Head of caudate nucleus (tissue), 42 donors: ENCODE measurements at places on chromosomes 5 and 9.

GRCh38 chr9:89715318-89715858, 110.6 kb downstream of the GADD45G start:
- DNase-seq = no peak

GRCh38 chr9:91628892-91629291, 205.3 kb upstream of the NFIL3 start:
- no peak for DNase-seq

GRCh38 chr5:56269216-56269927, 36.2 kb upstream of the ANKRD55 start:
- no peak for DNase-seq

DNA sequence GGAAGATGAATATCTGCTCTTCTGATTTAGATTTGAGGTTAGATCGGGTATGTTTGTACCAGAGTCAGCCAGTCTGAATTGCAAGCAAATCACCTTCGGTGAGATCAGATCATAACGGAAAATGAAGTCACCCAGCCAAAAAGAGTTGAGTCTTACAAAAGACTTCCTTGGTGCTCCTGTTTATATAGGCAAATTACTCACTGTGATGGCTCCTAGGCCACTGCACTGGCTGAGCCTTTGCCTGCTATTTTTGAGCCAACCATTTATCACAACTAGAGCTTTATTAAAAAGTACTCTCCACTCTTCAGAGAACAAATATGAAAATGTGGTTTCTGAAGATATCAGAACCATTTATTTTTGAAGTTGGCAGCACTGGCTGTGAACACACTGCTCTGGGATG, 277.7 kb upstream of the PCSK5 start:
- DNase-seq = no peak

- DNase-seq = no peak
Measured at GRCh38 chr9:87085521-87085920, 138.2 kb upstream of the GAS1 start.

- DNase-seq = no peak
Measured at GRCh38 chr9:16726029-16726428, 144.4 kb downstream of the BNC2 start.

DNA sequence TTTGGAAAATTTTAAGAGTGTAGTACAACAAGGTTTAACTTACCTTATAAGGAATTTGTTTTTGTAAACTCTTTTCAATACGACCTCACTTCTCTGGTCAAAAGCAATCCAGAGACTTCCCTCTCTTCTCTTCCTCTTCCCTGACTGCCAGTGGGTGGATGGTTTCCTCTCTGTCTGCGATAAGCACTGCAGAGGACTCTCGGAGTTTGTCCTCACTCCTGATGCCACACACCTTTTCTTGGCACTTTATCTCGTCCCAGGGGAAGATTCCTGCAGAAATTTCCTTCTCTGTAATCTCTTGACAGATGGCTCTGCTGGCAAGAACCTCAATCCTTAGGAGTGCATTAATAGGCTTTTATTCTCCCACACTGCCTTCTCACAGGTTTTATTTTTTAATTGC, 641.6 kb downstream of the NR2F1-AS1 start:
- DNase-seq = no peak

GRCh38 chr5:23042226-23042625, 189.1 kb upstream of the CDH12 start:
- no peak for DNase-seq

- no peak for DNase-seq
Measured at GRCh38 chr5:146076028-146076427, 29.3 kb downstream of the PLAC8L1 start.

GRCh38 chr9:91503673-91504081, 80.0 kb upstream of the NFIL3 start:
- no peak for DNase-seq

- no peak for DNase-seq
Measured at GRCh38 chr5:180618487-180618828, 27.2 kb upstream of the SCGB3A1 start.

DNA sequence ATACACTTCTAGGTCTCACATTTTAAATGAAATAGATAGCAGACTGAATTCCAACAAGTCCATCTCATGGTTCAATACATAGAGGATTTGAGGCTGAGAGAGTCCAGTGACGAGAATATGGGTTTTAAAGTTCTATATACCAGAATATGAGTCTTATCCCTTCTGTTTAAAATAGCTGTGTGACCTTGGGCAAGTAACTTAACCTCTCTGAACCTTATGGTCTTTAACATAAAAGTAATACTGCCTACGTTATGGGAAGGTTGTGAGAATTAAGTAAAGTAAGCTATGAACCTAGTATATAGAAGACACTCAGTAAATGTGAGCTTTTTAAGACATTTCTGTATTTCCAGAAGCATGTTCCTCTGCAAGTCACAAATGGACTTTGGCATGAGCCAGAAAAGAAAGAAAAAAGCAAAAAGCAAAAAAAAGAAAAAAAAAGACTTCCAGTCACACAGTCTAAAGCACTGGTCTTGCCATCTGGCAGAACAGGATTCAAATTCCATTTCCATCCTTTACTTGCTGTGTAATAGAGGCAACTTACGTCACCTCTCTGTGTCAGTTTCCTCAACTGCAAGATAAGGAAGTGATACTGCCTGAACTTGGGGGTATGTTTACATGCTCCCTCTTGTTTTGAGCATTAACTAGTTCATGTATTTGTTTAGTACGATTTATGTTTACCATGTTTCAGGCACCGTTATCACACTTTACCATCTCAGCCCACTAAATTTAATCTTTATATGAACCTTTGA, 248.2 kb downstream of the TRIM32 start:
- no peak for DNase-seq

DNA sequence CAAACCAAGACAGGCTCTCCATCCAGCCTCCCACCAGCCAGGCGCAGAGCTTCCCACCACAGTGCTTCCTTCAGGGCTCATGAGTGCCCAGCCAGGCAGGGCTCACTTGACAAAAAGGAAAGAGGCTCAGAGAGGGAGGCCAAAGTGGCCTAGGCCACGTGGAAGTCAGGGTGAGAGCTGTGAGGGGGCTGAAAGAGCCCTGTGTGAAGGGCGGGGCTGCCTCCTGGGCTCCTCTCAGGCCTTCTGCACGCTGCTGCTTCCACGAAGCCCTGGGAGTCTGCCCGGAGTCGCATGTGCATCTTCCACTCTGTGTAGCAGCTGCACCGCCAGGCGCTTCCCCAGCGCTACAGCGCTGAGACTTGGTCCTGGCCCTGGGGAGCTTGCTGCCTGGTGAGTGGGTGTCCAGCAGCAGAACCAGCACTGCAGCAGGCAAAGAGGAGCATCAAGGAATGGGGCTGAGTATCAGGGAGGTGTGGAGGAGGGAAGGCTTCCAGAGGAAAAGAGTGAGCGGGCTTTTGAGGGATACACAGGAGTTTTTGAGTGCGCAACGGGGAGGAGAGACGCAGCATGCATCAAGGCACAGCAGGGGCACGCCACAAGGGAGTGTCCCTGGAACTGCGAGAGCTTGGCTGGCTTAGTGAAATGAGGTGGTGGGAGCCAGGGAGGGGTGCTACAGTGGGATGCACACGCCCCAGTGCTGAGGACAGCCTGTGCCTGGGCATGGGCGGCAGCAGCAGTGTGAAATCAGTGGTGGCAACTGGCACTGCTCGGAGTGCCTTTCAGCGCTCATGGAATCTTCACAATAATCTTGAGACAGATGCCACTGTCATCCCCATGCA, 178.0 kb downstream of the GAPVD1 start:
- peak; percentile 10 for DNase-seq

DNA sequence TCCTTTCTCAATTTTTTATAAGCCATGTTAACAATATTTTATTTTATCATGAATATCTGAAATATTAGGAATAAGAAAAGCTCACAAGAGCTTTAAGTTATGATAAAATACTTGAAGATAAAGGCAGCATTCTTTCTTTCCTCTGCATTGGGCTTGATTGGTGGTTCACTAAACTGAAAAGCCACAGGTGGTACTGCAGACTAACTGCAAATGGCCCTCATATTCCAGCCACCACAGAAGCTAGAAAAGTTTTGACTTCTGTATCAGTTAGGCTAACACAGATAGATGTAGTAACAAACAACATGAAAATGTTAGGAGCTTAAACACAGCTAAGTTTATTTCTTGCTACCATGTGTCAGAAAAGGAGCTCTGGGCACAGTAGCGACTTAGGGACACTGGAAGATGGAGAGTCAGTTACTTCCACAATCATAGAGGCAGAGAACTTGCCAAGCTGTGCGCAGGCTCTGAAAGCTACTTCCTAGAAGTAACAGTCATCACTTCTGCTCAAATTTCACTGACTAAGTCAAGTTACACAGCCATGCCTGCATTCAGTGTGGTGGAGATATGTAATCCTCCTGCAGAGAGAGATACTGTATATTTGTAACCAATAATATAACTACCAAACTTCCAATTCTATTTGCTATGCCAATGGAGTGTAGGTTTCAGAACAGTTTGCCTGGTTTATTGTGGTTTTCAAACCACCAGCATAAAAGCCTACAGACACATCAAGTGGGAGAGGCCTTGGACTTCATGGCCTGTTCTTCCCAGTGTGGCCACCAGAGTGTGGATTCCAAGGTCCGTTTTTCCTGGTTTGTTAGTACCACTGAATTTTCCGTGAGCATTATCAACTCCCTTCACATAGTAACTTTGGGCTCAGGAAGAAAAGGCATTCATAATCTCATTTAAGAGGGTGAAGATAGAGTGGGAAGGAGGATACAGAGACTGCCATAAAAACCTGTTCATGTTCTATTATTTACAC, 268.3 kb downstream of the PJA2 start:
- DNase-seq = no peak

DNA sequence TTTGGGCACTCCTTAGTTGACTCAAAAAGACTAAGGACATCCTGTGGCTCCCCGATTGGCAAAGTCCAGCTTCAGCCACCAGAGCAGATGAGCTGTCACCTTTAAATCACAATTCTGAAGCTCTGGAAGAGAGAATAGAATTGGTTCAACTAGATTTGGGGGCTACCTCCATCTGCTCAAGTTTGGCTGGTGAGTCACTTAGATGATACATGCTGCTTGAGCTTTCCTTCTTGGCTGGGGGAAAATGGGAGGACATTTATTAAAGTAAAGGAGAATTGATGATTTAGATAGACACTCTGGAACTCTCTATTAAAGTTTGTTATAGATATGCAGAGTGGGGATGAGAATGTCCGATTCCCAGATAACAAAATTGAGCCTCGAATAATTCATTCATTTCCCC, 30.0 kb upstream of the GRIA1 start:
- no peak for DNase-seq

DNA sequence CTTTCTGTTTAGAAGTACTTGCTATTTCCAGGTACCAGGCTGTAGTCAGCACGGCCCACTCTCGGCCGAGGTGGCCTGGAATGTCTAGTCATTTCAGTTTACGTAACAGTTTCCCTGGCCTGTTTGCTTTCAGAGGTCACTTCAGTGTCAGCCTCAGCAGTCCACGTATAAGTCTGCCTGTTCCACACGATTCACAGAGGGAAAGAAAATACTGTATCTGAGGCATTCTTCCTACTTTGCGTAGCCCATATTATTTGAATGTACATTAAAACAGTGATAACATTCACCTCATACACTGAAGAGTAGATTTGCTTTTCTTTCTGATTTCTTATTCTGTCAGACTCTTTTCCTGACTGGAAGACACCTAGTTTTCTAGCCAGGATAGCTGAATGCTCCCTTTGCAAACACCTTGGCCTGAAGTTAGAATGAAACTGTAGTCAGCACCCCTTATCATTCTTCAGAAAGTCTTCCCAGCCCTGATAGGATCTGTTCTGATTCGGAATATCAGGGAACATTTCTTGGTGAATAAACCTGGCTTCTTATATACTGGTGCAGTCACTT, 140.9 kb downstream of the AOPEP start:
- DNase-seq = no peak

DNA sequence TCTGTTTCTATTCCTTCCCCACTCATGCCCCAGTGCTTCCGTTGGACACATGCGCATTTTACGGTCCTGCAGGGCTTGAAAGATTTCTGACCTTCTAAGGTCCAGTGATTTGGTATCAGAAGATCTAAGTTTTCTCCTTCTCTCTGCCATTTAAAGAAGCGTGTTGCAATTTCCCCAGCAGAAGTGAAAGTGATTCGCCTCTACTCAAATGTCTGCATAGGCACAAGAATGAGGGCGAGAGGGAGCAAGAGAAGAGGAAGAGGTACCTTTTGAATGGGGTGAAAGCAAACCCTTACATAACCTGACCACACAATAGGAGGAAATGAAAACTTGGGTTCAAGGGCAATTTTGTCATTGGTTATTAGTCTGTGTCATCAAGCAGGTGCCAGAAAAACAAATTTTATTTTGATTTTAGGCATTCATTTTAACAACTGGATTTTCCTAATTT, 31.7 kb upstream of the NR3C1 start:
- peak; percentile 19 for DNase-seq

GRCh38 chr5:53454719-53455000, 25.8 kb upstream of the FST start:
- no peak for DNase-seq

DNA sequence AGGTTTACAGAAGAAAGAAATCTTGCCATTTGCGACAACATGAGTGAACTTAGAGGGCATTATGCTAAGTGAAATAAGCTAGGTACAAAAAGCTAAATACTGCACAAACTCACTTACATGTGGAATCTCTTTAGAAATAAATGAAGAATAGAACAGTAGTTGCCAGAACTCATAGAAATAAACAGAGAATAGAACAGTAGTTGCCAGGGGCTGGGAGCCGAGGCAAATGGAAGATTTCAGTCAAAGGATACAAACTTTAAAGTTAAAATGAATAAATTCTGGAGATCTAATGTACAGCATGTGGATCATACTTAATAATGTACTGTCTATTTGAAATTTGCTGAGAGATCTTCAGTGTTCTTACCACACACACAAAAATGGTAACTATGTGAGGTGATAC, 63.4 kb downstream of the FAM81B start:
- DNase-seq = no peak

GRCh38 chr9:1366276-1366675, 316.1 kb downstream of the DMRT2 start:
- DNase-seq = no peak

DNA sequence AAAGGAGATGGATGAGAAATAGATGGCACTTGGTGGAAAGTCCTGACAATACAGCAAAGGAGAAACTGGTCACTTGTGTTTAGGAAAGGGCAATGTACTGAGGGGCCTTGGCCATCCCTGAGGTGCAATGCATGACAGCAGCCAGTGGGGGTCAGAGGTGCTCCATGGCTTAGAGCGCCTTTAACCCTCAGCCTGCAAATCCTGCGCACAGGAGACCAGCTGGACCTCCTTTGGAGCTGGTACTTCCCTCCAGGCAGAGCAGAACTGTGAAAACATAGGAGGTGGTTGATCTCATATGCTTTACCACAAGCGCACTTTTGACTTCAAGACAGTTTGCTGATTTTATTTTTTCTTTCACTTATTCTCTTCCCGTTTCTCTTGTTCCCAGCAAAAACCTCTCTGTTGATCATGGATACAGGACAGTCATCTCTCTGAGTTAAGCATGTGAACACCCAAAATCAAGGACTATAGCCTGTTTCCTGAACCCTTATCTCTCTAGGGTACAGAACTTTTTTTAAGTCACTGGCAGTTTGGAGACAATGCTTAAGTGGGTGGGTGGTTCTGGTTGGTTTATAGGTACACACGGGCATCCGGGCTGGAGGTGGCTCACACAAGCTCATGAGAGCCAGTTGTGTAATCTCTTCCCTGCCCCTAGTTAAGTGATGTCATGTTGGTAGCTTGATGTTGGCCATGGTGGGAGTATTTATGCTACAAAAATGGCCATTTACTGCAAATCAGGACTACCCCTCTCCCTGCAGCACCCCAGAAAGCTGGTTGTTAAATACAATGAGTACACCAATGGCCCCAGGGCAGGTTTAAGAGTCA, 37.6 kb upstream of the ANKRD55 start:
- DNase-seq = peak; percentile 84

- DNase-seq = no peak
Measured at GRCh38 chr5:17120209-17120608, 97.2 kb upstream of the BASP1 start.

GRCh38 chr9:71620746-71621145, 147.6 kb downstream of the CEMIP2 start:
- peak; percentile 44 for DNase-seq

GRCh38 chr9:101993771-101994170, 255.3 kb upstream of the GRIN3A start:
- DNase-seq = no peak
